NCI-H2029 (cell line): ENCODE measurements at places on chromosomes 16 and 17.

- no peak for DNase-seq
Observed at GRCh38 chr17:22277595-22277994, 585.3 kb downstream of the KCNJ18 start.

DNA sequence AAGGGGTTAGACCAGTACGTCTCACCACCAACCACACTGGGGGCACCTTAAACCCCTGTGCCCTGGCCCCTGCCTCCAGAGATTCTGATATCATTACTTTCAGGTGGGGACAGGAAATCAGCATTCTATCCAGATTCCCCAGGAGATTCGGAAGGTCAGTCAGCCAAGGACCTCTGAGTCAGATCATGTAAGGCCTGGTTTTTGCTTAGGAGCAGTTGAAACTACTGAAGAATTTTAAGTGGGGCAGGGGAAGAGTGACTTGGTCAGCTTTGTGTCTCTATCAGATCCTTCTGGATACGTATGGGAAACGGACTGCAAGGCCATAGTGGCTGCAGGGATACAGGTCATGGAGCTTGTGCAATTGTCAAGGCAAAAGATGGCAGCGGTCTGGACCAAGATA is 9.0 kb downstream of the EMP2 start:
- no peak for DNase-seq

GRCh38 chr16:49647673-49648072 is 208.2 kb downstream of the ZNF423 start:
- no peak for DNase-seq

GRCh38 chr17:50148226-50149090 is 2.0 kb downstream of the PPP1R9B start:
- no peak for DNase-seq

DNA sequence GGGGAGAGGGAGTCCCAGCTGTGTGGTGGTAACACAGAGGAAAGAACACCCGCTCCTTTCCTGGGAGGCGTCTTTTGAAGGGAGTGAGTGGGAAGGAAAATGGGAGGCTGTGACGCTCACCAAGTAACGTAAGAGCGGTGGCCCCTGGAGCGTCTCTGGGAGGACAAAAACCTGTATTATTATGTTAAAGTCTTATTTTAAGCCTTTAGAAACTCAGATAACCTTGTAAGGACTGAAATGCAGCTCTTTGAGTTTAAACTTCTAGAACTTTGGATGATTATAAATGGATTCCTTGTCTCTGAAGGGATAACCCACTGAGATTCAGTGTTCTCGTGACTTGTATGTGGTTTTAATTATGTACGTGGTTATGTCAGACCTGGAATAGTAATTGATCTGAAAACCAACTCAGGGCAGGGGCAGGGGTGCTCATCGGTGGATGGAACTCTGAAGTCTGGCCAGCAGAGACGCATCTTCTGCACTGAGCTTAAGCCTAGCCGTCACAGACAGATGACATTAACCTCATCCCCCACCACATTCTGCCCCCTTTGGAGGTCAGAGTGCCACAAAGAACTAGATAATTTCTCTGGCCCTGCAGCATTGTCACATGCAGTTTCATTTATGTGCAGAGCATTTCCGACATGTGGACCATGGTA is 41.8 kb upstream of the SLC12A3 start:
- no peak for DNase-seq

GRCh38 chr17:81523402-81524038 is 4.7 kb upstream of the FSCN2 start:
- peak; percentile 70 for DNase-seq

DNA sequence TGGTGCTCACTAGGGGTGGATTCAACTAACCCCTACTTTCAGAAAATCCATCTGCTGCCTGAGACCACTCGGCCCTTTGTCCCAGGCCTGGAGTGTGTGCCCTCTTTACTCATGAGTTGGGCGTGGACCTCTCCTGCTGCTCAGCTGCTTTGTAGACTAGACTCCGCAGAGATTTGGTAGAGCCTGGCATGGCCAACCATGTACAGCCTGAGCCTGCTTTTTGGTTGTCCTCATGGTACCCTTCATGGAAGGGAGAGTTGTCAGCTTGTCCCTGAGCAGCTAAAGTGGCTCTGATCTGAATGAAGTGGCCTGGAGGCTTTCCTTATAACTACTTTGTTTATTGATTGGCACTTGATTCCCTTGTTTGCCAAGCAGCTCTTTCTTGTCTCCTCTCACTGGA is 1.5 kb downstream of the EDC4 start:
- no peak for DNase-seq
